ENCODE measurements at places on chromosomes 7 and 10.

DNA sequence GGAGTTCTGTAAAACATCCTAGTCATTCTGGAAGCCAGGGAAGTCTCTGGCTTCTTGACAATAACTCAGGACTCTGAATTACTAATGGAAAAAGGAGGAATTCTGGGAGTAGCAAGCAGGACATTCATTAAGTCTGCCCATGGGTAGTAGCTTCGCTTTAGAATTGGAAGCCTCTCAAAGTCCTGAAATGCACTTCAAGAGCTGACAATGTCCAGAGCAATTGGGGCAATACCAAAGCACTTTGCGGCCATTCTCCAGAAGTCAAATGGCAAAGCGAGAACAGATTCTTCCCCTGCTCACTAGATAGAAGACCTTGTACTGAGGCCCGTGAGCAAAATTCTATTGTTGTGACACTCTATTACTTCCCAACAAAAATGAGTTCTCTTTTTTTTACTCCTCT, 150.3 kb upstream of the FRMD4A start:
- no peak for DNase-seq

DNA sequence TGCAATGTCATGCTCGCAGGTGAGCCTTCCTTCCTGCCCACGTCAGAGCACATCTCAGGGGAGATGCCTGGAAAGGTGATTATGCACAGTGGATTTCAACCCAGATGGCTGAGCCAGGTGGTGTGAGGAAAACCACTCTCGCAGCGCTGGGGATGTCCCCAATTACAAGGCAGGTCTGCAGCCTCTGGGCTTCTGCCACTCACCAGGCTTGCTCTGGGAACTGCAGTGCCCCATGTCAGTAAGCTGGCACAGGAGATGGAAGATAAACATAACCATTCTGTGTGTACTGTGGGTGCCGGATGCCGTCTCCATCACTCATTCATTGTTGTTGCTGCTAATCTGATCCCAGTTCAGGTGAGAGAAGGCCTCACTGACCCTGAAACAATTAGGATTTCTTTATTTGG, 222.9 kb upstream of the PITRM1 start:
- no peak for DNase-seq

GRCh38 chr7:14009453-14010418, 20.3 kb upstream of the ETV1 start:
- DNase-seq: no peak

GRCh38 chr7:32501522-32501921, 6.2 kb downstream of the AVL9 start:
- no peak for DNase-seq

DNA sequence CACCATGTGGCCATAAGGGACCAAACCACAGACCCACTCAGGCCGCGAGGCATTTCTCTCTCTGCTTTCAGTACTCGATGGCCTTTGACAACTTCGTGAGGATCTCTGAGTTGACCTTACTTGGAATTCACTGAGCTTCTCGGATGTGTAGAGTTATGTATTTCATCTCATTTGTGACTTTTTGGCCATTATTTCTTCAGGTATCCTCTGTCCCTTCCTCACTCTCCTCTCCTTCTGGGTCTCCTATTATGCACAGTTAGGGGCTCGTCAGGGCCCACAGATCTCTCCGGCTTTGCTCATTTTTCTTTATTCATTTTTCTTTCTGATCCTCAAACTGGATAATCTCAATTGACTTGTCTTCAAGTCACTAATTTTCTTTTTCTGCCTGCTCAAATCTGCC, 16.6 kb upstream of the FOXL3 start:
- no peak for DNase-seq

Measured in NCI-H1048 (cell line).